ENCODE measurements at places on chromosomes 1 and 21.

GRCh38 chr1:99579691-99580172 lies 66.2 kb upstream of the PALMD start:
- peak; percentile 16 for DNase-seq

GRCh38 chr1:240155605-240156004 lies 63.9 kb downstream of the FMN2 start:
- no peak for DNase-seq

GRCh38 chr1:198623752-198624647 lies 14.8 kb upstream of the PTPRC start:
- DNase-seq, result peak; percentile 64

GRCh38 chr21:42225571-42226155 lies 6.7 kb downstream of the ABCG1 start:
- no peak for DNase-seq

- no peak for DNase-seq
Observed at GRCh38 chr1:237834048-237834447, 56.7 kb downstream of the ZP4 start.

- no peak for DNase-seq
Observed at GRCh38 chr21:27450216-27450615, 483.3 kb upstream of the ADAMTS5 start.

- no peak for DNase-seq
Observed at GRCh38 chr1:166933633-166934032, 41.7 kb downstream of the ILDR2 start.

GRCh38 chr1:16110884-16111283 lies 37.4 kb upstream of the FAM131C start:
- DNase-seq, result no peak

- DNase-seq, result peak; percentile 23
Observed at GRCh38 chr1:247118946-247119446, 14.8 kb upstream of the ZNF669 start.

DNA sequence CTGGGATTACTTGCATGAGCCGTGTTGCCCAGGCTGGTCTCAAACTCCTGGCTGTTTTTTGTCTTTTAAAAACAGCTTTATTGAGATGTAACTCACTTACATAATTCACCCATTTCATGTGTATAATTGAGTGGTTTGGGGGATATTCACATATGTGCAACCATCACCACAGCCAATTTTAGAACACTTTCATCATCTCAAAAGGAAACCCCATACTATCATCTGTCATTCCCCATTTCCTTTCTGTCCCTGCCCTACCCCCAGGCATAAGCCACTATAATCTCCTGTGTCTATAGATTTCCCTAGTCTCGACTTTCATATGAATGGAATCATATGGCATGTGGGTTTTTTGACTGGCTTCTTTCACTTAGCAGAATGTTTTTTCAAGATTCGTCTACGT lies 43.3 kb downstream of the GPR137B start:
- no peak for DNase-seq

GRCh38 chr1:201941420-201942128 lies 4.8 kb downstream of the LMOD1 start:
- DNase-seq, result no peak

- DNase-seq, result no peak
Observed at GRCh38 chr1:153791648-153792253, 16.5 kb downstream of the SLC27A3 start.

DNA sequence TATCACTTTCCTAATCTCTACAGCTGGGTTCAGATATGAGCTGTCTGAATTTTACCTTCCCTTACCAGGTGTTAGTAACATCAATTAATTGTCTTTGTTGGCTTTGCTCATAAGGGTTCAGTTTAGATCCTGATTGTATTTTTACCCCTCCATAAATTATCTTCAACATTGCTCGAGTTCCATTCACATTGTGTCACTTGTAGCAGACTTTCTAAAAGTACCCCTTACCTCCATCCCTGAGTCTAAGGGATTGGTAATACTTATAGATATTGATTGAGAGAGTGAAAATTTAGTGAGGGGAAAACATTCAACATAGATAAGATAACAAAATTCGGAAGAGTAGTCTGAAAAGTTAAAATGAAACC lies 7.3 kb downstream of the RASAL2 start:
- no peak for DNase-seq

DNA sequence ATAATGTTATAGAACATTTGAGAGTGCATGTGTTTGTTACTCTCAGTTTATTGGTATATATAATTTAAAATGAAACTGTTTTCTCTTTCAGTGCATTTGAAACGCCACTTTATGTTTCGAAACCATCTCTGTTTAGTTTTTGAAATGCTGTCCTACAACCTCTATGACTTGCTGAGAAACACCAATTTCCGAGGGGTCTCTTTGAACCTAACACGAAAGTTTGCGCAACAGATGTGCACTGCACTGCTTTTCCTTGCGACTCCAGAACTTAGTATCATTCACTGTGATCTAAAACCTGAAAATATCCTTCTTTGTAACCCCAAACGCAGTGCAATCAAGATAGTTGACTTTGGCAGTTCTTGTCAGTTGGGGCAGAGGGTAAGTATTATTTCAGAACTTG lies 123.5 kb downstream of the DYRK1A start:
- DNase-seq, result no peak

DNA sequence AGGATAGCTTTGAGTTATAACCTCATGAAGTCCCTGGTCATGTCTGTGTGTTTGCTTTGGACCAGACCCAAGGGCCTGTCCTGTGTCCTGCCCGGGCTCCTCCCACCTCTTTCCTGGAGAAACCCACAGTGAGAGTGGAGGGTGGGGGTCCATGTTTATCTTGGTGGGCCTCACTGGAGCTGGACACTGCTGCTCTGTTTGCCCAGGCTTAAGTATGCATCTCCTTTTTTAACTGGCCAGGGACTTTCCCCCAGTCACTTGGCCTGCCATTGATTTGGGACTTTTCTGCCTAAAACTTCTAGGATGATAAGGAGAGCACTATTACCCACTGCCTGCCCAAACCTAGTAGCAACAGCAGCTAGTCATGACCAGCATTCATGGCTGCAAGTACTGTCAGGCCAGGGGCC lies 49.8 kb downstream of the DDR2 start:
- DNase-seq, result no peak

DNA sequence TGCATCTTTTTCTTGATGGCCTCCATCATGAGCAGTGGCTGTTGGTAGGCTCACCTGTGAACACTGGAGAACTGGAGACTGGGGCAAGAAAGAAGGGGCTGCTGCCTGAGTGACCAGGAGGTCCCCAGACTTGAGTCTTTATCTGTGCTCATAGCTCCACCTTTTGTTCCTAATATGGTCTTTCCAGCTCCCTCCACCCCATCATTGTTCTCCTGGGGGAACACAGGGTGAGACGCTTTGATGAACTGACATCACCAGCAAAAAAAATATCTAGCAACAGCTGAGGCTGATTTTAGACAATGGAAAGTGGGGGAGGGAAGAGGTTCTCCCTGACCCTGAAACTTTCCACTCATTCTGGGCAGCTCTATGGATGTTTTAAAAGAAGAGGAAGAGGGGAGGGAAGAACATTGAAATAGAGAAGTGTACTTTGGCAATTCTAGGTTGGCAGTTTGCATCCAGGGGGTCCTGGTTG lies at the start of gene TPM3:
Gene TPM3 (minus strand): TSS at position 111 of the 472 bp plus-strand sequence. CDS start 82 bp downstream, at position 29.
- peak; percentile 90 for DNase-seq

- DNase-seq, result no peak
Observed at GRCh38 chr21:35737449-35737848, 322.9 kb downstream of the SETD4 start.

GRCh38 chr1:111209622-111210021 lies 9.2 kb upstream of the DENND2D start:
- no peak for DNase-seq

DNA sequence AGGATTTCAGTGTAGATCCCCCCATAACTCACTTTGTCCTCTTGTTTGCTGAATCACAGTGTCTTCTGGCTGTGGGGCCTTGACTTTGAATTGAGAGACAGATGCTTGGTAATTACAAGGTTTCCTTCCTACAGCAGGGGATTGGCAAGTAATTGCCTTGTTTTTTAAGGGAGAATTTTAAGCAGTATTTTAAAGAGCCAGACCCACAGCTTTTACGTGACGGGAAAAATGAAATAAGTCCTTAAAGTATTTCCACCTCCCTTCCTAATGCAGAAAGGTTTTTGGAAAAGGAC lies 41.0 kb downstream of the PGBD5 start:
- no peak for DNase-seq

- DNase-seq, result no peak
Observed at GRCh38 chr1:3359351-3359750, 95.1 kb upstream of the ARHGEF16 start.

DNA sequence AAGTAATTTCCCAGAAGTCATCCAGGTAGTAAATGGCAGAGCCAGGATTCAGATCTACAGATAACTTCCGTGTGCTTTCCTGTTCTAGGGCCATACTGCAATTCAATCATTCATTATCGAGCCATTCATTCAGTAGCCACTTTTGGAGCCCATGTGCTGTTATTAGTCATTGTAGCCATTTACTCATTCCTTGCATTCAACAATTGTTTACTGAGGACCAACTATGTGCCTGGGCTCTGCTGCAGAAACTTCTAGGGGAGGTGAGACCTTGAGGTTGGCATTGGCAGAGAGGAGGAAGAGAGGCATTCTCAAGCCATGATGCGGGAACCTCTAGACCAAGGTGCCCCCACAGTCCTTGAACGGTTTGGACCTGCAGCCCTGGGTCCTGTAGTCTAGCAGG lies 27.9 kb downstream of the EPHB2 start:
- peak; percentile 24 for DNase-seq

GRCh38 chr1:223319905-223320580 lies 43.9 kb downstream of the SUSD4 start:
- no peak for DNase-seq

GRCh38 chr1:36352125-36352909 lies 28.9 kb upstream of the EVA1B start:
- DNase-seq, result peak; percentile 62

DNA sequence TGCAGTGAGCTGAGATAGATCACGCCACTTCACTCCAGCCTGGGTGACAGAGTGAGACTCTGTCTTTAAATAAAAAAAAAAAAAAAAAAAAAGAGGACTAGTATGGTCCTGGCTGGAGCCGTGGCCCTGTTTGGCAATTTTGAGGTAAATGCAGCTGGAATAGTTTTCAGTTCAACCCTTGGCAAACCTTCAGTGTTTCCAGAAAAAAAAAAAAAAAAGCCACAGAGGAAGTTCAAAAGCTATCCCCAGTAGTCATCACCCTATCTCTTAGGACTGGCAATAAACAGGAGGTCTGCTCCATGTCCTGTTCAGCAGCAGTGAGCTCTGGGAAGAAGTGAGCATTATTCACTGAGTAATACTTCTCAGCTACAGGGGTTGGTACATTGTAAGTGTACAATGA lies 56.8 kb upstream of the ERRFI1 start:
- peak; percentile 88 for DNase-seq

GRCh38 chr1:226086776-226087175 lies 24.3 kb downstream of the H3-3A start:
- no peak for DNase-seq

DNA sequence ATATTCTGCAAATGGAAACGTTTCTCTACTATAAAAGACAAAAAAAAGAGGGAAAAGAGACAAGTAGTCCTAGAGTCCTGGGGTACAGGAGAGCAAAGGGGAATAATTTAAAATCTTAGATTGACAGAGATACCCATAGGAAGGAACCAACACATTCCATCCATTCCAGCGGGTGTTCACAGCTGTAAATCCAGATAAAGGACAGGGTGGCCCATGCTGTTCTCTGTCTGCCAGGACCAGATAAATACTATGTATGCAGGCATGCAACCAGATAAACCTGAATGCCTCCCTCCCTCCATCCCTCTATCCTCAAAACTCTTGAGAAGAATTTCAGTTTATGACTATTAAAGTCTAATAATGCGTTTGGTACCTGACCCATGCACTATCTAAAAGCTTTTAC lies 131.8 kb downstream of the PTPN14 start:
- no peak for DNase-seq

- peak; percentile 50 for DNase-seq
Observed at GRCh38 chr21:41948078-41948895, 5.5 kb downstream of the C2CD2 start.

DNA sequence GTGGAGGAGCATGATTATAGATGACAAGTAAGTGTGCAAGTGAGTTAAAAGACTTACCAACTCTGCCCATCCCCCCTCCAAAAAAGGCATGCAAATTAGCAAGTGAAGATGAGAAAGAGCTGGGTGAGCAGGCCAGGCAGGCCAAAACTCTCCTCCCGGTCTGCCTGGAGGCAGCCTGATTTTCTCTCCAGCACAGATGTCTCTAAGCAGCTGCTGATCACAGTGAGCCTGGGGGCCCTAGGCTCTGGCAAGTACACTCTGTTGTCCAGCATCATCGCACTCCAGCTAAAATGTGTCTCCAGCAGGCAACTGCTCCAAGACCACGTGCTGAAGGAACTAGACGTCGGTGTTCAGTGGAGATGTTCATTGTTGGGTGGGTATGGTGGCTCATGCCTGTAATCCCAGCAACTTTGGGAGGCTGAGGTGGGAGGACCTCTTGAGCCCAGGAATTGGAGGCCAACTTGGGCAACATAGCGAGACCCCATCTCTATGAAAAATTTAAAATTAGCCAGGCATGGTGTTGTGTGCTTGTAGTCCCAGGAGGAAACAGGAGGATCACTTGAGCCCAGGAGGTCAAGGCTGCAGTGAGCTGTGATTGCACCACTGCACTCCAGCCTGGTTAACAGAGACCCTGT lies 56.7 kb upstream of the PUM1 start:
- DNase-seq, result no peak

GRCh38 chr1:37038227-37039093 lies 4.1 kb upstream of the GRIK3 start:
- no peak for DNase-seq

GRCh38 chr1:170910273-170910672 lies 25.1 kb upstream of the MROH9 start:
- peak; percentile 81 for DNase-seq
